ENCODE measurements at places on chromosomes 12 and 14. TPM values are rescaled to one million over a fixed set of nuclear protein-coding genes. Genes with fewer than 3 reads are reported as not detected.

Gene MEG3
- 22.4 TPM for total RNA-seq

Gene PPP2R5C
- 51.2 TPM for total RNA-seq

Gene NAV3
- under 0.01 TPM for total RNA-seq

Gene KRT79
- total RNA-seq: under 0.01 TPM

Gene C12orf75
- 3.0 TPM for total RNA-seq

Gene TMEM63C
- total RNA-seq: 0.27 TPM

Gene L2HGDH
- total RNA-seq: 4.0 TPM

Gene ADCY4
- 3.8 TPM for total RNA-seq

Gene BDKRB2
- under 0.01 TPM for total RNA-seq

Gene ERO1A
- total RNA-seq: 30.2 TPM

Gene PPP4R4
- under 0.01 TPM for total RNA-seq

Gene LTB4R2
- 15.1 TPM for total RNA-seq

Gene ATP6V1D
- 18.6 TPM for total RNA-seq

Gene KRT5
- not detected for total RNA-seq

Gene FAM181A
- not detected for total RNA-seq

Gene KLRC3
- not detected for total RNA-seq

Gene TMEM119
- total RNA-seq: under 0.01 TPM

Gene CLEC4C
- total RNA-seq: under 0.01 TPM

Gene KRT3
- not detected for total RNA-seq

Gene LRRC10
- not detected for total RNA-seq

Gene DLK1
- total RNA-seq: 0.27 TPM

Gene SCFD1
- total RNA-seq: 42.3 TPM

Gene ASCL1
- not detected for total RNA-seq

Gene RPGRIP1
- total RNA-seq: under 0.01 TPM

Gene TAS2R50
- total RNA-seq: 2.7 TPM

Gene LHX5
- total RNA-seq: not detected

Gene EGLN3
- 9.4 TPM for total RNA-seq

Gene KTN1
- 15.1 TPM for total RNA-seq

Gene ACIN1
- 77.3 TPM for total RNA-seq

Gene SLC25A47
- total RNA-seq: not detected

Gene NR2C1
- total RNA-seq: 16.7 TPM

Gene RNASE7
- not detected for total RNA-seq

Gene NUP37
- total RNA-seq: 15.1 TPM

Gene PRKD1
- 0.54 TPM for total RNA-seq

Gene DNAL1
- total RNA-seq: 2.4 TPM

Gene STAC3
- total RNA-seq: 1.1 TPM

Gene ADCY6
- total RNA-seq: 44.7 TPM

Gene TAS2R10
- 0.27 TPM for total RNA-seq

Gene BTBD6
- total RNA-seq: 10.2 TPM

Gene WIF1
- not detected for total RNA-seq

Gene GPR135
- 3.0 TPM for total RNA-seq

Gene VTI1B
- total RNA-seq: 21.3 TPM

Gene RIN3
- 73.5 TPM for total RNA-seq

Gene GNG2
- 12.7 TPM for total RNA-seq

Gene GNB3
- total RNA-seq: 1.9 TPM

Gene CLEC1B
- 0.27 TPM for total RNA-seq

Gene DRAM1
- 22.4 TPM for total RNA-seq

Gene CRIP1
- total RNA-seq: 52.0 TPM

Gene KRT2
- not detected for total RNA-seq

Gene FIGNL2
- total RNA-seq: 0.81 TPM

Gene BRMS1L
- 0.81 TPM for total RNA-seq

Gene GAPDH
- total RNA-seq: 7,142 TPM

Gene ITGB7
- total RNA-seq: 17.0 TPM
